ENCODE measurements at places on chromosomes 11 and 22. TPM values are rescaled to one million over a fixed set of nuclear protein-coding genes. Genes with fewer than 3 reads are reported as not detected.
A peak's percentile ranks its signal among the peaks of the same experiment; 100 is the strongest.

- ATAC-seq, result no peak
These were observed 57.7 kb downstream of the CABIN1 start for GRCh38 chr22:24068717-24069297.

KRTAP5-8 gene
- 0.32 TPM for total RNA-seq

DNA sequence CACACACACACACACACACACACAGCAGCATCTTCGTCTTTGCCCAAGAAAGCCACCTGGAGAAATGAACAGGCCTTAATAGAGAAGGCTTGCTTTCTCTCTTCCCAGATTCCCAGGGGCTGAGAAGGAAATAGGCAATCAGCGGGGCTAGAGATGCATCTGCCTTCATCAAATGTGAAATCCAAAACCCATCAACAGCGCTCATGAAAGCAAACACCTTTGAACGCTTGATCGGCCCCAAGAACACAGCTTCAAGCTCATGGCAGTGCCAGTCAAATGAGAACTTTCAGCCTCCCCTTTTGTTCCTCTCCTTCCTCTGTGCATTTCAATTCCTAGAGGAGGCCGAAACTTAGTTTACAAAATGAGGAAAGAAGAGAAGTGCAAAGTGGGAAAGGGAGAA is 122.7 kb downstream of the EFCAB6 start:
- ATAC-seq, result no peak

GRCh38 chr11:17812091-17812864 is 77.7 kb downstream of the KCNC1 start:
- peak; percentile 47 for ATAC-seq

DNA sequence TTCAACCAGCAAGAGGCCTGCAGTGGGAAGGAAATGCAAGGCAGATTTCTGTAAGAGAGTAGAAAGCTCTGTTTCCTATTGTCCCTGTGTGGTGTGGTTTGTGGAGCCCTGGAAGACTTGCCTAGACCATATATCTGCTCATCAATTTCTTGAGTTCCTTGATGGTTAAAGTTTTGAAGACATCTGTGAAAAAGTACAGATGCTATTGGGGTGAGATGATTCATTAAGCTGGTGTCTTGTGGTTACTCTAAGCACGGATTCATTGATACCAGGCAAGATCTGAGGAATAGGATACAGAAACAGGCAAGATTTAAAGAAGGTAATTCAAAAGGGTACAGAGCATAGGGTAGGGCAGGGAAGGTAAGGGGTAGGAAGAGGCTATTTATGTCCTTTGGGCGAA is 275.8 kb upstream of the SESN3 start:
- ATAC-seq, result no peak

DNA sequence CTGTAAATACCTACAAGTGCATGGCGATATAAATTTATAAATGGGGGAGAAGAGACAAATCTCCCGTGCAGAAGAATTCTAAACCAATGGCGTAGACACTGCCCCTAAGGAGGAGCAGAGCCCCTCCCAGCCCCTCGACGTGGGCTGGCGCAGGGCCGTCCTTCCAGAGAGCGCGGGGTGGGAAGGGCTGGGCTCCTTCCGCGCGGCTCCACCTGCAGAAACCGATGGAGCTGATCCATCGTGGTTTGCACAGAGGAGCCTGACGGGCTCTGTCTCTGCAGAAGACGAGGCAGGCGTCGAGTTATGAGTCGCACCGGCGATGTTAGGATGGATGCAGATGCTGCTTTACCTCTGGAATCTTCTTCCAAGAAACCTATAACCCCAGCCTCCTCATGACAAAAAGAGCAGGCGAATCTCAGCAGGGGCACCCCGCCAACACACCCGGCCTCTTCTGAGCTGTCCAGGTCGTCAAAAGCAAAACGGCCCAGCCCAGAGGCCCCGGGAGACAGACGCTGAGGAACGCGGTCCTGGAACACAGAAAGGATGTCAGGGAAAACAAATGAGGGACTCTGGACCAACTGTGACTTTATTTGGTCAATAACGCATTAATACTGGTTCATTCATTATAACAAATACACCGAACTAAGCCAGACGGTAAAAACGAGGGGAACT is 11.0 kb upstream of the B4GALNT4 start:
- ATAC-seq, result no peak

GNAZ gene
- 0.76 TPM for total RNA-seq

GRCh38 chr11:36427876-36428275 is 82.2 kb downstream of the TRAF6 start:
- ATAC-seq, result no peak

SPA17 gene
- 6.8 TPM for total RNA-seq

DNA sequence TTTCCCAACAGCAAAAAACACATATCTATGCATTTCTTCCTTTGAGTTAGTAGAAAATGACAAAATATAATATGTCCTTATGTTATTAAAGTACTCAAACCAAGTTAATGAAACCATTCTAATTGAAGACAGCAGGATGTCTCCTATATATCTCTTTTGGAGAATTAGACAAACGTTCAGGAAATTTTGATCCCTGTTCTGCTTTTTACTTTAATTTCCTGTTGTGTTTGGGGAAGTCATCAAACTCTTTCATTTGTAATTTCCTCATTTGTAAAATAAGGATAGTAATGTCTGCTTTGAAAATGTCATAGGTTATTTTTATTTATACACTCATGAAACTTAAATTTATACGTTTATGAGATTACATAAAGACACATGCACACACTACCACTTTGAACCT is 281.8 kb upstream of the ANO5 start:
- no peak for ATAC-seq

DNA sequence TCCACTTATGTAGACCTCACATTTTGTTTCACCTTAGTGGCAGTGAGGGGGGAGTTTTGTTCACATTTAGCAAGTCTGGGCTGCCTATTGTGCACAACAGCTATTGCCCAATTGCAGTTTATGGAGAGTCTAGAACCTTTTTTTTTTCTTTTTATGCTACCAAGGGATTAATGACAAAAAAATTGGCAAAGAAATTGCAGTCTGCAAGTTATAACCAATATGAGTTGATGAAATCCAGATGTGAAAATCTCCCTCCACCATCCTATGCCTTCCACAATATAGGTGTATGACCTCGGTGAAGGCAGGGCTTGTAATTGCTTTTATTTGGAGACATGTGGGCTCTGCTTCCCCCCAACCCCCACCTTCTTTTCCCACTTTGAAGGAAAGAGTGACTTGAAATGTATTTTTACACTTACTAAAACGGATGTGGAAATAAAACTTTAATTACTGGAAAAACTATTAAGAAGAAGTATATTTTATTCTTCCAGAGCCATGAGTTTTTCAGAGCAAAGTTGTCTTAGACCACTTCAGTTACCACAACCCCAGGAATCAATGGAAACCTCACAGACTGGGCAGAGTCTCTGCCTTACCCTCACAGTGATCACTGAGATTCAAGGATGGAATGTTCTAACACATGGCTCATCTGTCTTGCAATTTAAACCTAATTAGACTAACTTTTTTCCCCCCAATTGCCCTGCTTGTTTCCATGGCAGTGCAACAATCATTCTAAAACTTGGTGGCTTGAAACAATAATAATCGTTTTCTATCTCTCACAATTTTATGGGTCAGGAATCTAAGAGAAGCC is 120.8 kb upstream of the SLC5A12 start:
- ATAC-seq, result peak; percentile 33

RGL4 gene
- not detected for total RNA-seq

GRCh38 chr11:57406337-57406904 is 16.0 kb upstream of the PRG2 start:
- peak; percentile 40 for ATAC-seq

INCENP gene
- 52.8 TPM for total RNA-seq

SHISAL1 gene
- 0.08 TPM for total RNA-seq

- ATAC-seq, result no peak
These were observed 1179.0 kb downstream of the LRRC4C start for GRCh38 chr11:40280159-40281051.

DNA sequence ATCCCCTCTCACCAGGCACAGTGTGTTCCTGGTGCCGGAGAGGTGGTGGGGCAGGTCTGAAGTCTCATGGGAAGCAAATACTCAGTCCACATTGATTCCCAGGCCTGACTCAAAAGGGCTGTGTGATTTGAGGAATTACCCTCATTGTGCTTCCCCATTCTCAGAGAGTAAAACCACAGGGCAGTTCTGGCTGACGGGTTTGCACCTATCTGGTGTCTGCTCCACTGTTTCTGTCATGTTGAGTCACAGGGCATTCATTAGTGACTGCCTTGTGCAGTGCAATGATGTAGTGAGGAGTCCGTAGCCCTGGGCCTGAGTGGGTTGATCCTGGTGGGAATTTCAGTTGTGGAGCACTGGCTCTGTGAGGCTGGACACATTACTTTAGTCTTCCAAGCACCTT is 85.2 kb upstream of the ARHGAP20 start:
- peak; percentile 93 for ATAC-seq

DNA sequence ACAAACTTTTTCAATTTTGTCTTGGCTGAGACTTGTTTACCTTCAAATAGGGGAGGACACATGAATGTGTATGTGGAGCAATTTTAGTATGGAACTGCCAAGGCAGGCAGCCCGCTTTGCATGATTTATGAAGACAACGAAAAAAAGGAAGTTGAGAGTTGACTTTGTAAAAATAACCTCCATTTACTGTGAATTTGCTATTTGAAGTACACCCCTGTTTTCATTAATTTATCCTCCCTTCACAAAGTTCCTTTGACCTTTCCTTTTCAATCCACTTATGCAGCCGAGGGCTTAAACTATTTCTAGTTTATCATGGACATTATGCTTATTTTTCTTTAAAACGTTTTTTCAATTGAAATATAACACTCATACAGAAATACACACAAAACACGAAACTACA is 369.6 kb upstream of the CADM1 start:
- ATAC-seq, result no peak

GRCh38 chr11:129998107-129998506 is 4.5 kb downstream of the PRDM10 start:
- ATAC-seq, result no peak

- no peak for ATAC-seq
These were observed 78.8 kb downstream of the LINC01488 start for GRCh38 chr11:69560141-69560790.

DNA sequence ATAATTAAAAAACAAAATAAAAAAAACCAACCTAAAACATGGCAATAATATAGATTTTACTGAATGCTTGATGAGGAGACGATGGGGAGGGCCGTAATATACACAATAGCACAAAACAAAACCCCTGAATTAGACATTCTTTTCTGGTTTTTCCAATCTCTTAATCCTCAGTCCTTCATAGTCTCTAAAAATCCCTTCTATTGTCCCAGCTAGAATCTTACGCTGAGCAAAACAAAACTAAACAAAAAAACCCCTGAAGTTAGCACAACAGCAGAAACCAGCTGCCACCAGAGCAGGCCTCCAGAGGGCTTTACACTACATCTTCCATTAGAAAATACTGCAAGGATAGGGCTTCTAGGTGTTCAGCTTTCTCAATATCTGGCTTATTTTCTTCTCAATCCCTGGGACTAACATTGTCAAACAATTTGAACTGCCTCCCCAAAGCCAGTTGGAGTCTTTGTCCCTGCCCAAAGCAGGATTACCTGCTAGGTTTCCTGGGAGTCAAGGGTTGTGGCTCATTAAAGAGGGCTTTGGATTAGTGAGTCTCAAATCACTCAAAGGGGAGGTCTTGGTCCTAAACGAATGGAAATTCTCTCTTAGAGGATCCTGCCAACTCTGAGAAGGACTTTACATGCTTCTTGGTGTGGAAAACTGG is 2.1 kb upstream of the RNF26 start:
- ATAC-seq, result no peak

WNT11 gene
- total RNA-seq, result 0.08 TPM

DNA sequence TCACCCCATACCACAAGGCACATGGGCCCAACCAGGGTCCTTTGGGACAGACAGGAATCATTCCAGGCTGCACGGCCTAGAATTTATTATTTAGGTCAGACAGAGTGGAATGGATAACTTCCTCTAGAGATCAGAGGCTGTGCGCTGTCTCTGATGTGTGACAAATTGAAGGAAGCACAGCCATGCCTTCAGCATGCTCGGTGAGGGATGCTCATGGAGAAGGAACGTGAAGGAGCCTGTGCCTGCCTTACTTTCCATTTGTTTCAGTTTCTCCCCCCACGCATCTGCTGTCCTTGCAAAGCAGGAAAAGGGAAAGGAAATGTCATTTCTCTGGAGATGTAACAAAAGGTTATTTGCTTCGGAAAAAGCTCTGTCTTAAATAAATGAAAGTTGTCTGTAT is 644.1 kb downstream of the OPCML start:
- ATAC-seq, result no peak

KCNQ1OT1 gene
- total RNA-seq, result 0.60 TPM

GRCh38 chr22:44493206-44493605 is 4.8 kb downstream of the RTL6 start:
- ATAC-seq, result no peak

- no peak for ATAC-seq
These were observed 4.8 kb downstream of the CLCF1 start for GRCh38 chr11:67368621-67369020.

DNA sequence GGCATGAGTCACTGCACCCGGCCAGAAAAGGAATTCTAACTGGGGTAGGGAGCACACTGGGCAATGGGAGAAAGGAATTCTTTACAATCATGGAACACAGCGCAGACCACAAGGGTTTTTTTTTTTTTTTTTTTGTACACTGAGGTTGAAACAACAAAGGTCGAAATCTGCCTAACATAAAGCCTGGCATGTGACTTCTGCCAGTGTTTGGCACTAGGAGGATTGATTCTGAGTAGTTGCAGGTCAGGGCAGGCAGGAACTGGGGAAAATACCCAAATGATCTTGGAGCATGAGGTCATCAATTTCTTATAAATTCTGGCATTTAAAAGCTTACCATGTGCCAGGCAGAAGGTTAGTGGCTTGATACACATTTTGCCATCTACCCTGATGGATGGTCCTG is 202.0 kb upstream of the SNX19 start:
- peak; percentile 75 for ATAC-seq

OR51B2 gene
- total RNA-seq, result not detected

DNA sequence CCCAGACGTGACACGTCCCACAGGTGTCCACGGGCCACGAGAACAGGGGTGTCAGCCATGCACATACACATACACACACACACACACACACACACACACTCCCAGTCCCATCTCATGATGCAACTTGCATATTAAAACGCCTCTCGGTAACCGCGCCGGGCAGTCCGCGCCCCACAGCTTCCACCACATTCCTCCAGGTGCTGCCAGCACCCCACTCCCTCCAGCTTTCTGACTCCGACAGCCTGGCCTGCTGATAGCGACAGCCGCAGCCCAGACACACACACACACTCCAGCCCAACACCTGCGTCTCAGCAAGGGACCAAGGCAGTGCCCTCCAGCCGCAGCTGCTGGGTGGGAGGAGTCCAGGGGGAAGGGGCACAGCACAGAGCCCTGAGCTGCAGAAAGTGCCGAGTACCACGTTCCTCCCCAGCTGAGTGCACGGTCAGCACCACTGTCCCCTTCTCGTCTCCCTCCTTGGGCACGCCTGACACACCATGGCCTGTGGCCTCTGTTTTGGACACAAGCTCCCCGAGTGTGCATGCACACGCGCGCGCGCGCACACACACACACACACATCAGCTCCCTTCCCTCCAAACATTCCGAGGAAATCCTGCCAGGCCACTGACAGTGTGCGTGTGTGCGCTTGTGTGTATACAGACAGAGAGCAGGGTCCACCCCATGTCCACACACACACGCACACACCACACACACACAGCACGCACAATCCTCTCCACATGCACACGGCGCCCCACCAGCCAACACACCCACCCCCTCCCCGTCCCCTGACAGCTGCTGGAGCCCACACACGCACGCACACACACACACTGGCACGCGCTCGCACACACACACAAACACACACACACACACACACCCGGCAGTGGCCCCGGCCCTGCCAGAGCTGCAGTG is 1.2 kb downstream of the ELFN2 start:
- peak; percentile 4 for ATAC-seq

TMEM86A gene
- 1.1 TPM for total RNA-seq

GRCh38 chr11:100367892-100368291 is 319.2 kb upstream of the ARHGAP42 start:
- peak; percentile 66 for ATAC-seq

APOA4 gene
- total RNA-seq, result not detected
